ENCODE measurements at places on chromosomes 4 and X. TPM values are rescaled to one million over a fixed set of nuclear protein-coding genes. Genes with fewer than 3 reads are reported as not detected.

Gene FAT1
- 93.1 TPM for total RNA-seq

Gene HNRNPH2
- total RNA-seq: 38.8 TPM

Gene PLP2
- 39.0 TPM for total RNA-seq

GRCh38 chrX:70916754-70917153, 8.2 kb upstream of the TEX11 start:
- DNase-seq: no peak

All from sigmoid colon (tissue), 7 donors.